Muscle of leg (tissue), 16 donors: ENCODE measurements at places on chromosomes 4 and X. TPM values are rescaled to one million over a fixed set of nuclear protein-coding genes. Genes with fewer than 3 reads are reported as not detected.
A peak's percentile ranks its signal among the peaks of the same experiment; 100 is the strongest.

DNA sequence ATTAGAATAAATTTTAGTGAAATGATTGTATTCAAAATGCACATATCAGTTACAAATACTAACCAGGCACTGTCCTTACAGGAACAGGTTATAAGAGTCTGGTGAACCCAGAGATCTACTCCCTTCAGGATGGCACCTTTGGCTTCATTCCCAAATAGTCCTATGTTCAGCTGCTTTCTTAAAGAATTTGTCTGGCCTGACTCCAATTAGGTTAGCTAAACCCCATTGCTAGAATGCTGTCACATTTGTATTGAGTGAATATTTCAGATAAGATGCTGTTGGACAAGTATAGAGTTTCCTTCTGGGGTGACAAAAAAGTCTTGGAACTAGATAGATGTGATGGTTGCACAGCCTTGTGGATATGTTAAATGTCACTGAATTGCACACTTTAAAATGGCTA, 69.4 kb downstream of the EFHC2 start:
- peak; percentile 5 for DNase-seq
- H3K4me3 ChIP-seq = no peak overlapping the region
- peaks cover 26% of the 10 kb centered on the region for H3K27me3 ChIP-seq
- H3K4me1 ChIP-seq = no peaks in the 10 kb centered on the region
- H3K36me3 ChIP-seq = no peaks in the 10 kb centered on the region
- no peak overlapping the region for H3K27ac ChIP-seq

DNA sequence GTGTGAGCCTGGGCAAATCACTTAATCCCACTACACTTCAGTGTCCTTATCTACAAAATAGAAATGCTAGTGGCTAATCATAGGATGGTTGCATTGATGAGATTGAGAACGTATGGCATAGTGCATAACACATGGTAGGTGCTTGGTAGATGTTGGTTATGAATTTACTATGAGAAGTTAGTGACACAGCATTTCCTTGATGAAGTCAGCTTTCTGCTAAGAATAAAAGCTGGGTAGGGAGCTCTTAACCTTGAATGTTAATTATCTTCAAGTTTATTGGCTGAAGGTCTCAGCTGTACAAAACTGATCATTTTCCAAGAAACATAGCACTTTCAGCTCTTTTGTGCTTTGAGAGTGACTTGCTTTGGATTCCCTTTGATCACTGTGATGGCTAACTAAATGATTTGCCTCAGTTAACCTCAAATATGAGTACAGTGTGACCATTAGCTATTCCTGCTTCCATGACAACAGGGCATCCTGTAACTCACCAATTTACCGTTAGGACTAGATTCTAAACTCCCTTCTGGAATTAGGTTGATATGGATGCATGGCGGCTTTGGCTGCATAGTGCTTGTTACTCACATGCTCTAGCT, 17.8 kb downstream of the PDK3 start:
- H3K27ac ChIP-seq = no peak overlapping the region
- H3K27me3 ChIP-seq = peaks cover 23% of the 10 kb centered on the region
- no peak overlapping the region for H3K4me3 ChIP-seq
- no peaks in the 10 kb centered on the region for H3K4me1 ChIP-seq
- DNase-seq = no peak
- no peaks in the 10 kb centered on the region for H3K36me3 ChIP-seq

DNA sequence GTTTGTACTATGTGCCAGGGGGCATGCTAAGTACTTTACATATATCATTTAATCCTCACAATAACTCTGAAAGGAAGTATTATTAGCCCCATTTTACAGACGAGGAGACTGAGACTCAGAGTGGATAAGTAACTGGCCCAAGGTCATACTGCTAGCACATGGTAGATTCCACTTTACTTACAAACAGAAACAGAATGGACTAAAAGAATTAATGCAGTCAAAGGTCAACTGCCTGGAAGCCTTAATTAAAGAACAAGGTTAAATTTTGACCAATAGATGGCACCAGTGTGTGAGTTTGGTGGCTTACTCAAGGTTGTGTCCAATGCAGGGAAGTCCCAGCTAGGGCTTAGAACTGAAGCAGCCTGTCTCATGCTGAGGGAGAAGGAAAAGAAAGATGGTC, 4.7 kb downstream of the RIPPLY1 start:
- H3K27me3 ChIP-seq = peaks cover 26% of the 10 kb centered on the region
- peak; percentile 22 for DNase-seq
- no peak overlapping the region for H3K27ac ChIP-seq
- no peaks in the 10 kb centered on the region for H3K4me1 ChIP-seq
- H3K36me3 ChIP-seq = no peaks in the 10 kb centered on the region
- no peak overlapping the region for H3K4me3 ChIP-seq

DNA sequence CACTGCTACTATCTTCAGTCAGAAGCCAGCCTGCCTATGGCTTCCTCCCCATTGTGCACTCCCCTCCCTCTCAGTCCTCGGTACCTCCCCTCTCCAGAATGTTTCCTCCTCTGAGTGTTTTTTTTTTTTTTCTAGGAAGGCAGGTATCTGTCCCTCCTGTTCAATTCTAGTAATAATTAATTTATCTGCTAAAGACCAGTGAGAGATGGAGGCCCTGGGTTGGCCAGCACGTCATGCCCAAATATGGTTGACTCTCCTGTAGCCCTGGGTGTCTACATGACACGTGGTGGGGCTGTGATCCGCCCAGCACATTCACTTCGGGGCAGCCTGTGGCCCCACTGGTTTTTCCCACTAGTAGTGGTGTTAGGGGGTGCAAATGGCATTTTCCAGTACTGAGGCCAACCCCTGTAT, 1.8 kb downstream of the FLNA start:
- H3K27ac ChIP-seq = no peak overlapping the region
- peaks cover 43% of the 10 kb centered on the region for H3K4me1 ChIP-seq
- DNase-seq = no peak
- peaks cover 10% of the 10 kb centered on the region for H3K36me3 ChIP-seq
- H3K4me3 ChIP-seq = no peak overlapping the region

GRCh38 chr4:12770351-12770750, 713.8 kb downstream of the RAB28 start:
- no peak overlapping the region for H3K4me3 ChIP-seq
- no peaks in the 10 kb centered on the region for H3K36me3 ChIP-seq
- H3K27me3 ChIP-seq = no peaks in the 10 kb centered on the region
- peak; percentile 72 for DNase-seq
- H3K27ac ChIP-seq = no peak overlapping the region
- H3K4me1 ChIP-seq = no peaks in the 10 kb centered on the region

DNA sequence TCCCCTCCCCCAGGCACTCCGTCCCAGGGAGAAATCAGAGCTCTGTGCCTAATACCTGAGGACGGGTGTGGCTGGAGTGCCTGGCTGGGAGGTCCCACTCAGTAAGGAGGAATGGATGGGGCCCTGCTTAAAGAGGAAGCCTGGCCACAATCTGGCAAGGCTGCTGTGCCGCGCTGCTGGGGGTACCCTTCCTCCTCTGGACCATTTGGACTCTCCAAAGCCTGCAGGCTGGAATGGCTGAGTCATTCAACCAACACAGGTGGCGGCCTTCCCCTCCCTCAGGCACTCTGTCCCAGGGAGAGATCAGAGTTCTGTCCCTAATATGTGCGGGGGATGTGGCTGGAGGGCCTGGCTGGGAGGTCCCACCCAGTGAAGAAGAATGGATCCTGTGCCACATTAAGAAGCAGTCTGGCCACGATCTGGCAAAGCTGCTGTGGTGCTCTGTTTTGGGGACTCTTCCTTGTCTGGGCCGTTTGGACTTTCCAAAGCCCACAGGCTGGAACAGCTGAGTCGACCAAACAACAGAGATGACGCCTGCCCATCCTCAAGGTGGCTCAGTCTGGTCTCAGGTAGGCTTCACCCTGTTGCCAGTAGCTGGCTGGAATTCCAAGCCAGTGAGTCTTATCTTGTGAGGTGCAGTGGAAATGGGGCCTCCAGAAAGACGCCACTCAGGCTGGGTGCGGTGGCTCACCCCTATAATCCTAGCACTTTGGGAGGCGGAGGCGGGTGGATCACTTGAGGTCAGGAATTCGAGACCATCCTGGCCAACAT, 127.3 kb upstream of the HUWE1 start:
- no peak for DNase-seq
- no peak overlapping the region for H3K4me3 ChIP-seq
- H3K27me3 ChIP-seq = no peaks in the 10 kb centered on the region
- no peaks in the 10 kb centered on the region for H3K4me1 ChIP-seq

GAB3 gene
- 6.5 TPM for total RNA-seq

DNA sequence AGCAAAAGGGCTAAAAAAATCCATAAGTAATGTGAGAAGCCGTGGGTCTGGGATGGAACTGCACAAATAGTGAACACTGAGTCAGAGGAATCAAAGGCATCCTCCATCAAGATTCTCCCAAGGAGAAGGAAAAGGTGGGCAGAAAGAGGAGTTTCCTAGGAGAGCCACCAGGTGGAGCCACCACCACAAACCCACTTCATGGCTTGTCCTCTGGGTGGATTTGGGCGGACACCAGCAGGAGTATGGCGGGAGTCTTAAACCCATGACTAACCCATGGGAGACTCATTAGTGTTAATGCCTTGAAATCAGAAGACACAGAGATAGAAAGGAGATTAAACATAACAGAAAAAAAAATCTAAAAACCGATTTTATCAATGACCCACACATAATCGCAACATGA, 147.7 kb downstream of the SH3KBP1 start:
- peaks cover 20% of the 10 kb centered on the region for H3K27me3 ChIP-seq
- peak; percentile 51 for DNase-seq
- no peaks in the 10 kb centered on the region for H3K4me1 ChIP-seq
- H3K4me3 ChIP-seq = no peak overlapping the region
- no peak overlapping the region for H3K27ac ChIP-seq

DNA sequence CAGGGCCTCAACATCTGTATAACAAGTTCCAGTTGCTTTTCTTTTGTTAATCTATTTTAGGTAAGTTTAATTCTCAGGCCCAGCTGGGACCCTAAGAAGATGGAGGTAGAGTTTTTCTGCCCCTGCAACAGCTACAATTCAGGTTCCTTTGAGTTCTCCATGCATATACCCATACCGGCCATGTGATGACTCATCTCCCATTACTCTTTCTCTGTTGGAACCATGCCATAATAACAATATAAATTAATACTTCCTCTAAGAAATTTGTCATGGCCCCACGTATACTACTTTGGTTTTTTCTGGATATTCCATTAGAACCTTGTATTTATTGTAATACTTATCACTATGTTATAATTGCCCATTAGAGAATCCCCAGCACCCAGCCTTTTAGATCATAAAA, 1.3 kb upstream of the INTU start:
- H3K27me3 ChIP-seq = peaks cover 4% of the 10 kb centered on the region
- H3K4me1 ChIP-seq = no peaks in the 10 kb centered on the region
- no peak overlapping the region for H3K4me3 ChIP-seq
- no peaks in the 10 kb centered on the region for H3K36me3 ChIP-seq
- no peak for DNase-seq
- no peak overlapping the region for H3K27ac ChIP-seq

DNA sequence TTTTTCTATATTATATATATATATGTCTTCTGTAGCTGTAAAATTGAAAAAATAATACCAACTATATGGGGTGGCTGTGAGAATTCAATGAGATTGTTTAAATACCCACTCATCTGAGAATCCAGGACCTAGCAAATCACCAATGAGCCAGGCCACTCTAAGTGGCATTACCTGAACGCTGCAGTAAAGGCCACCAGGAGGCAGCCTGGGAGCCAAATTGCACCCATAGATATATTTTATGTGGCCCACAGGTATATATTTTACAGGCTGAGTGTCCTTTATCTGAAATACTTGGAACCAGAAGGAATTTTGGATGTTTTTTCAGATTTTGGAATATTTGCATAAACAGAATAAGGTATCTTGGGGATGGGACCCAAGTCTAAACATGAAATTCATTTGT, 58.2 kb upstream of the C4orf50 start:
- H3K27me3 ChIP-seq = peaks cover 2% of the 10 kb centered on the region
- H3K36me3 ChIP-seq = no peaks in the 10 kb centered on the region

DNA sequence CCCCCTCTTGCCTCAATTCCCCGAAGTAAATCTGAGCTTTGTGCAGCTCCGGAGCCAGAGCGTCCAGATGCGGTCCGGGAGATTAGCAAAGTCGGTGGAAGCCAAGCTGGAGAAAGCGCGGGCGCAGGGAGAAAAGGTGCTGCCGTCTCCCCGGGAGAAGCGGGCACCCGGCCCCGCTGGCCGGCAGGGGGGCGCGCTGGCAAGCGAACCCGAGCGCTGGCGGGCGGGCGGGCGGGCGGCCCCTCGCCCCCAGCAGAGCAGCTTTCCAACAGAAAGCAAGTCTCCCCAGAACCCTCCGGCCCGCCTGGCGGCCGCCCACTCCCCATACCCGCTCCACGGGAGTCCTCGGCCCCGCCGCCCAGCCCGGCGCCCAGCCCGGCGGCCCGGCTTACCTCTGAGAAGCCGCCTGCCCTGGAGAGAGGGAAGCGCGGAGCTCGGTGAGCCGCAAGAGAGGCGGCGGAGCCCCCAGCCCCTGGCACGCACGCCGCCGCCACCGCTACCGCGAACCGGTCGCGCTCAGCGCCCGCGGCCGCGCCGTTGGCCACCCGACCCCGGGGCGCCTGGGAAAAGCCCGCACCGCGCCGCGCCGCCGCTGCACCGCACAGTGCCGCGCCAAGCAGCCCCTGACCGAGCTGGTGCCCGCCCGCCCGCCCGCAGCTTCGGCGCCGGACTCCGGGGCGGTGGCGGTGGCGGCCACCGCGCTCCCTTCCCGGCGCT, 529 bp upstream of the CITED1 start:
- peaks cover 21% of the 10 kb centered on the region for H3K4me1 ChIP-seq
- H3K27ac ChIP-seq = peak overlapping the region; percentile 65
- H3K27me3 ChIP-seq = peaks cover 83% of the 10 kb centered on the region

- H3K27me3 ChIP-seq = no peaks in the 10 kb centered on the region
- peak; percentile 1 for DNase-seq
- no peaks in the 10 kb centered on the region for H3K36me3 ChIP-seq
Measured at GRCh38 chr4:14095831-14096230, 468.3 kb upstream of the BOD1L1 start.

DNA sequence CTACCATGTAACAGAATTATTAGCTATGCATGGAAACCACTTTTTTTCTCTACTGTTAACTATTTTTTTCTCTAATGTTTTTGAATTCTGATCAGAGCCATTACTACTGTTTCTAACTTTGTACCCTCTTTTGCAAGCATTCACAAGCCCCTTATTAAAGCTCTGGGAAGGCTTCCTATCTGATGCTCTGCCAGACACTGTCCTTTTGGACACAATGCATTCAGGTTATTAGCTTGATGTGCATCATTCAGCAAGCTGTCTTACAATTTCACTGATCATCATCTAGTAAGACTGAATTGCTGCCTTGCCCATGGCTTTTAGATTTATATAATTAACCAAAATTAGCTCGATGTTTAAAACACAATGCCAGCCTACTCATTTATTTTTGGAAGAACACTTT, 155.1 kb downstream of the NR3C2 start:
- H3K36me3 ChIP-seq = no peaks in the 10 kb centered on the region
- H3K4me1 ChIP-seq = peaks cover 9% of the 10 kb centered on the region
- DNase-seq = no peak
- H3K27me3 ChIP-seq = no peaks in the 10 kb centered on the region
- no peak overlapping the region for H3K27ac ChIP-seq

- H3K27ac ChIP-seq = no peak overlapping the region
- no peaks in the 10 kb centered on the region for H3K36me3 ChIP-seq
- peak; percentile 89 for DNase-seq
- H3K4me1 ChIP-seq = no peaks in the 10 kb centered on the region
- H3K4me3 ChIP-seq = no peak overlapping the region
- H3K27me3 ChIP-seq = no peaks in the 10 kb centered on the region
Measured at GRCh38 chr4:85408301-85408700, 66.6 kb upstream of the ARHGAP24 start.
